Stimulated activated CD4-positive, alpha-beta T cell treated with anti-CD3 and anti-CD28 coated beads, Interleukin-4, amount 100 ng/mL, for 1 hour (primary cell): ENCODE measurements at places on chromosomes 16 and 17.

GRCh38 chr16:66295761-66296546, 70.5 kb upstream of the CDH5 start:
- DNase-seq, result no peak

DNA sequence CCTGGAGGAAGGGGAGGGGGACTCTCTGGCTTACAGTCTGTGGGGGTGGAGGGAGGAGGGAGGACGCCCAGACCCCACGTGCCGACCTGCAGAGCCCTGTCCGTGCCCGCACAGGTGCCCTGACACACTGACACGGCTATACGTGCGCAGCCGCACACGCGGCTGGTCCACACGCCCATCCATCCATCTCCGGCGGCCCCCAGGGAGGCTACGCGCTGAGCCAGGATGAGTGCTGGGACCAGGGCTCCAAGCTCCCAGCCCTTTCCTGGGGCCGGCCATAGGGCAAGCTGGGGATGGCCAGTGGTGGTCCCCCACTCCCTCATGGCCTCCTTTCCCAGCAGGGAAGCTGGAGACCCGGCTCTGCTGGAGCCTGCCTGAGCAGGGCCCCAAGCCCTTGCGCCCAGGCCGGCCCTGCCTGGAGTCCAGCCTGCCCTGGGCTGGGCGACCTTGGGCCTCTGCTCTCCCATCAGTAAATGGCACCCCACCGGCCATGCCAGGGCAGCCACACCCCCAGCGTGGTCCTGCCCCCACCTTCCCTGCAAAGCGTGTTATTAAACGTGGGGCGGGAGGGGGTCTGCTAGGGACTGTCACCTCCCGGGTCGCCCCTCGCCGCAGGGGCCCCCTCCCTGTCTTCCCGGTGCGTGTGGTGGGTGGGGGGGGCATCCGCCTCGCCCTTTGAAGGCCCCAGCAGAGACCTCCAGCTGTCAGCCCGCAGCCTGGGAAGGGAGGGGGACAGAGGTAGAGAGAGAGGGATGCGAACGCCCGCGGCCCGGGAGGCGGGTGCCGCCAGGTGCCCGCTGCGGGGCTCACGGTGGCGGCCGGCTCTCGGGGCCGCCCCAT, 863 bp downstream of the CASKIN1 start:
- no peak for DNase-seq

- no peak for DNase-seq
These were observed 49.4 kb upstream of the GSE1 start for GRCh38 chr16:85563515-85564276.

- no peak for DNase-seq
These were observed 83.2 kb downstream of the ARHGAP23 start for GRCh38 chr17:38511150-38512108.

DNA sequence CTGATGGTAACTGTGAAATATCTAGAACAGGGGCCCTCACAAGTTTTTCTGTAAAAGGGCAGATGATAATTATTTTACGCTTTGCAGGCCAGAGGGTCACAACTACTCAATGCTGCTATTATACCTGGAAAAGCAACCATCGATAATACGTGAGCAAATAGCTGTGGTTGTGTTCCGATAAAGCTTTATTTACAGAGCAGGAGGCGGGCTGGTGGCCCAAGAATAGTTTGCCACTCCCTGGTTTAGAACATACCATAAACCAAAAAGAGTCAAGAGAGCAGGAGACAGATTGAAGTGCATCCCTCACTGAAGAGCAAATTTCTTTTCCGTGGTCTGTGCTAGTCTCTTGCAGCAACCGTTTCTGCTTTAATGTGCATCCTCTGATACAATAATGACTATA, 77.9 kb upstream of the DYNLRB2 start:
- DNase-seq, result no peak

- DNase-seq, result no peak
These were observed 9.2 kb downstream of the CHD3 start for GRCh38 chr17:7897773-7898172.

GRCh38 chr16:89406277-89406888, 84.0 kb downstream of the ANKRD11 start:
- no peak for DNase-seq

DNA sequence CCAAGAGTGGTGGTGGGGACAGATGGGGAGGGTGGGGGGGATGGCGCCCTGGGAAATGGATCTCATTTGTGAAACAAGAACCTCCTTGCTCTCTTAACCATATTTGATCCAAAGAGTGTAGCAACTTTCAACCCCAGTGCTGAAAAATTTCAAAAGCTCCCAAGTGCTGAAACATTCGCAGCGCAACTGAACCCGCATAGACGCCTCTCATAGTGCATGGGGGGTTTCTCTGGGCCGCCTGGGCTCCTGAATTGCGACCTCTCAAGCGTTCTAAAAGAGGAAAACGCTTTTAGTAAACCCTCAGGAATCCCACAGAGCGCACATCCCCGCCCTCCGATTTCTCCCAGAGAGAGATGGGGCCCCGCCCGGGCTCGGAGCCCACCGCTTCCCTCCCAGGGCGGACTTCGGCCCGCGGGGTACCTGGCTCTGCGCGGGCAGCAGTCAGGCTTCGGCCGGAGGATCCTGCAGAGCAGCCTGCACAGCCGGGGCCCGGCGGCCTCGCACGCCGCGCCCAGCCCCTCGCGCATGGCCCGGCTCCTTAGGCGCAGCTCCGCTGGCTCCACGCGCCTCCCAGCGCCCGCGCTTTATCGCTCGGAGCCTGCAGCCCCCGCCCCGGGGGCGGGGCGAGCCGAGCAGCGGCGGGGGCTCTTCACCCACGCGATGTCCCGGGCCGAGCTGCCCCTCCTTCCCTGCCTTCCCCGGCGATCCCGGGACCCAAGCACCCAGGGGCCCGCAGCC, 7.0 kb downstream of the NOS2 start:
- peak; percentile 20 for DNase-seq

- DNase-seq, result peak; percentile 16
These were observed 5.9 kb upstream of the PIRT start for GRCh38 chr17:10843811-10844210.

DNA sequence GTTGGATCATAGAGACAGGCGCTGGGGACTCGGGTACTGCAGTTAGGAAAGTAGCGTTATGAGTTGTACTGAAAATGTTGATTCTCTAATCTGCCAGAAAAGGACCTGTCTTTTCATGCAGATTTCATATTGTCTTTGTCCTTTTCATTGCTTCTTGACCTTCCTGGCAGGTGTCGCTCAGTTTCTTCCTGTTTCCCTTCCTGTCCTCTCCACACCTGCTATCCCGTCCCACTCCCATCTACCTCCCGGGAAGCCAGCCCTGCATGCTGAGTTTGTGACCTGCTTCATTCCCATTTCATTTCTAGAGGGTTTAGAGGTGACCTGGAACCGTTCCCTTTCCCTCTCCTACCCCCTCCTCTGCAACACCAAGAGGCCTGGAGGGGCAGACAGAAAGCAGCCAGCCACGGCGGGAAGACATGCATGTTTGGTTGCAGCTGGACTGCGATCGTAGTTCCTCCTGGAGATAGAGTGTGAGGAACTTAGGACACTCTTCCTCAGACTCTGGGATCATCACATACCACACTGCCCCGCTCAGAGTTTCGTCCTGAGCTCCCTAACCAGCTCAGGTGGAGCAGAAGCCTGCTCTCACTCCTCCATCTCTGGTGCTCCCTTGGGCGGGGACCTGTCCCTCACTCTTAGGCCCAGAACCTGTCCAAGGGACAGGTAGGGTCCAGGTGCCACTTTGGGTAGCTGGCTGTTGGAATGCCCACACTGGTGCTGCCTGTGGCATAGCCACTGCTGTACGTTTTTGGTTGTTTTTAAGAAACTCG, 23.9 kb upstream of the ARHGAP23 start:
- no peak for DNase-seq

GRCh38 chr17:13508896-13509295, 92.8 kb downstream of the HS3ST3A1 start:
- DNase-seq, result no peak

- DNase-seq, result no peak
These were observed 377 bp downstream of the USP32 start for GRCh38 chr17:60391471-60392041.

DNA sequence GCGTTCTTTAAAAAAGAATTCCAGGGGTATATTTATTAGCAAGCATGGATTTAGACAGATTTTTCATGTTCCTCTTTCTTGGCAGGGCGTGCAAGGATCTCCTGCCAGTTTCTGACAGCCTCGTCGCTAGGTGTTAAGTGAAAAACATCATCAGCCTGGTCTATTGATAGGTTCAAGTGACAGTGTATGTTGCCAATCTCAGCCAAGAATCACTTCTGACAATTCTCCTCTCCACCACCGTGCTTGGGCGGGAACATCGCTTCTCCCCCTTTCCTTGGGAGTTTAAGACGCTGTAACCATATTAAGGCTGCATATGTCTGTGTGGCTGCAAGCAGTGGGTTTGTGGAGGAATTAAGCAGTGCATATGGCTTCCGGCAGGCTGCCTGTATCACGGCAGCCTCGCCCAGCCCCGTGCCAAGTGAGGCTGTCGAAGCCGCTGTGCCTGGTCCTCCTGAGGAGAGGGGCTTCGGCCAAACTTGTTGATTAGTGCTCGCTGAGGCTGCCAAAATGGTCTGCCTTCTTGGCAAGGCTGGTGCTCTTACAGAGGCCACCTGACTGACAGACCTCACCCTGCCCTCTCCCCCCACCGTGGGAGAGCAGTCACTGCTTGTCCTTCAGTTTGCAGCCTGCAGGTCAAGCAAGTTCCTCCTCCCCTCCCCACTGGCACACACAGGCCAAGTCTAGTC, 132.2 kb upstream of the MPHOSPH6 start:
- DNase-seq, result no peak

GRCh38 chr16:85982563-85982939, 83.6 kb downstream of the IRF8 start:
- no peak for DNase-seq

- DNase-seq, result no peak
These were observed 25.1 kb upstream of the CCNF start for GRCh38 chr16:2404099-2404498.

DNA sequence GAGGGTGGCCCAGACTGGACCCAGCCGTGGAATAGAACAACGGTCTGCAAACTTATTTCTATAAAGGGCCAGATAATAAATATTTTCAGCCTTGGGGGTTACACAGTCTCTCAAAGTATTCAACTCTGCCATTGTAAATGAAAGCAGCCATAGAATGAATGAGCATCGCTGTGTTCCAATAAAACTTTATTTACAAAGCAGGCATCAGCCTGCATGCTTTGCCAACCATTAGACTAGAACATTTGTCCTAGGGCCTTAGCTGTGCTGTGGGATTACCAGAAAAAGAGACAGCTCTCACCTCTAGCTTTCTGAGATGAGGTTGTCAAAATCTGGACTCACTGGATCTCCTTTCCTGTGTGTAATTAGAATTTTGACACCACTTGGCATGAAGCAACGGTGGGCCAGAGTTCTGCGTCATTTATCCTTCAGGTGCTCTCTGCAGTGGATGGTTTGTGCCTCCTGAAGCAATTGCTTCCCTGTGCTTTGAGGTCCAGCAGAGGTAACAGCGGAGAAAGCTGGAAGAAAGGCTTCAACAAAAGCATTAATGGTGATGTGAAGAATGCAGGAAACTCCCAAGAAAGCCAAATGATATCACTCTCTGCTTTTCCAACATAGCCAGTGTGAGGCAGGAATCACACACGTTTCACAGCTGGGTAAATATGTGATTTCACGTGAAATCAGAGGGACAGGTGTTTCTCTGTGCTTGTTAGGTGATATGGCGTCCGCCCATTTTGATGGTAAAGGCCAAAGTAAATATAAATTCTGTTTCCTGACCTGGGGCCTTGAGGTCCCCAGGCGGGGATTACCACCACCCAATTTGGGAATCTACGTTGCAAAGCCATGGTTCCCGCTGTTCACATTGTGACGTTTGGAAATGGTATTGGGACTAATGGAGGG, 148.4 kb downstream of the PITPNC1 start:
- DNase-seq, result no peak

DNA sequence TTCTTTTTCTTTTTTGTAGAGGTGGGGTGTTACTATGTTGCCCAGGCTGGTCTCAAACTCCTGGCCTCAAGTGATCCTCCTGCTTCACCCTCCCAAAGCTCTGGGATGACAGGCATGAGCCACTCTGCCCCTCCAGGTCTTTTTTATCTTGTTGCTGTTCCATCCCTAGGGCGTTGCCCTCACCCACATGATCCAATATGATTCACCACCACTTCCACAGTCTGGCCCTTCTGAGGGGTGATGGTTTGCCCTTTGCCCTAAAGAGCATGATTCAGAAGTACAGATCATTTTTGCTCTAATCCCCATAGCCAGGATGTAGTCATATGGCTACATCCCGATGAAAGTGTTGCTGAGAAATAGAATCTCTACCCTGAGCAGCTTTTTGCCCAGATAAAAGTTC, 18.8 kb downstream of the STX4 start:
- no peak for DNase-seq

DNA sequence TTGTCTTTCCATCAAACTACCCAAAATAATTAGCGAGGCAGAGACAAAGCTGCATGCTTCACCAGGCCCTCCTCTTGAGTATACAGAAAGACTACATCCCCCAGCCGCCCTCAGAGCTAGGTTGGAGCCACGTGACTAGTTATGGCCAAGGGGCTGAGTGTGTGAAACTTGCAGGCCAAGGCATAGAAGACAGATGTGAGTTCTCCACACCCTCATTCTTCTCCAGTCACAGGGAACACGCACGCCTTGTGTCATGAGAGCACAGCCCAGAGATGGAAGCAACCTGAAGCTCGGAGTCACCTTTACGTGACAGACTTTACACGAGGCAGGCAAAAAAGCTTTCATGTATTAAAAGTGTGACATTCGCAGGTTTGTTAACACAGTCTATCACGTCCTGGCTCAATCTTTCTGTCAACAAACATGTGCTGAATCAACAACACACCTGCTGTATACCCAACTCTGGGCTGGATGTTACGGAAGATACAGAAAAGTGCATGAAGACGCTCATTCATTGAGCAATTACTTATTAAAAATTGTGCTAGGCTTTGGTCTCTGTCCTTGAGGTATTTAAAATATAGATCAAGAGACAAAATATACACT, 38.3 kb downstream of the STX8 start:
- DNase-seq, result no peak

GRCh38 chr17:48472411-48473281, 42.6 kb upstream of the SKAP1 start:
- no peak for DNase-seq

DNA sequence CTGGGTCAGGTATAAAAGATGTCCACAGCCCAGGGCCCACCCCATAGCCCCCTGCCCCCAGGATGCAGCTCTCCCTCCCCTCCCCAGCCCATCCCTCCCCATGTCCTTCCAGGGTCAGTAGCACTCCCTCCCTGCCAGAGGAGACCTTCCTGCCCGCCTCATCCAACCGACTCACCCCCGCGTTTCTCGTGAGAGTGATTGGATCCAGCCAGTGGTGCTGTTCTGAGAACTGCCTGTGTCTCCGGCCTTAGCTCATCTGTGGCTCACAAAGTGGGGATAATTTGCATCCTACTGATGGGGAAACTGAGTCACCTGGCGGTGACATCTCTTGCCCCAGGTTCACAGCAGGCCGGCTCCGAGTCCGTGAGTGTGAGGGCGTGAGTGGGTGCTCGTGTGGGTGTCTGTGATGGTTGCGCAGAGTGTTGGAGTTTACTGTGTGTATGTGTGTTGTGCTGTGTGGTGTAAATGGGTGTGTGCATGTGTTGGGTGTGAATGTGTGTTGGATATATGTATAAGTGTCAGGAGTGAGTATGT, 90.7 kb upstream of the GSE1 start:
- DNase-seq, result no peak

- DNase-seq, result no peak
These were observed 8.0 kb downstream of the CTRB1 start for GRCh38 chr16:75226550-75227360.
